Activated CD8-positive, alpha-beta memory T cell treated with anti-CD3 and anti-CD28 coated beads for 1 hour (primary cell): ENCODE measurements at places on chromosomes 5 and 9.

DNA sequence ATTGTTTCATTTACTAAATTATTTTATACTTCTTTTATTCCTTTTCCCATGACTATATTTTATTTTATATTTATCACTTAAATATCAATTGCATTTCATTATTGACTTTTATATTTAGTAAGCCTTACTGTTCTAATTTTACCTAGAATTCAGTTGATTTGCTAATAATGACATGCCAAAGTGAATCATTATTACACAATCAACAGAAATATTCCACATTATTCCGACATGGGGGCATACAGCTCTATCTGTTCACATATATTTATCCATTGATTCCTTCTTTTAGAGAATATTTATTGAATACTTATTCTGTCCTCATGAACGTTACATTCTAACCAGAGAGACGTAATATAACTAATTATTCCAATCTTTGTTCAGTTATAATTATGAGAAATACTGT, 221.8 kb downstream of the DOCK8 start:
- DNase-seq = no peak

DNA sequence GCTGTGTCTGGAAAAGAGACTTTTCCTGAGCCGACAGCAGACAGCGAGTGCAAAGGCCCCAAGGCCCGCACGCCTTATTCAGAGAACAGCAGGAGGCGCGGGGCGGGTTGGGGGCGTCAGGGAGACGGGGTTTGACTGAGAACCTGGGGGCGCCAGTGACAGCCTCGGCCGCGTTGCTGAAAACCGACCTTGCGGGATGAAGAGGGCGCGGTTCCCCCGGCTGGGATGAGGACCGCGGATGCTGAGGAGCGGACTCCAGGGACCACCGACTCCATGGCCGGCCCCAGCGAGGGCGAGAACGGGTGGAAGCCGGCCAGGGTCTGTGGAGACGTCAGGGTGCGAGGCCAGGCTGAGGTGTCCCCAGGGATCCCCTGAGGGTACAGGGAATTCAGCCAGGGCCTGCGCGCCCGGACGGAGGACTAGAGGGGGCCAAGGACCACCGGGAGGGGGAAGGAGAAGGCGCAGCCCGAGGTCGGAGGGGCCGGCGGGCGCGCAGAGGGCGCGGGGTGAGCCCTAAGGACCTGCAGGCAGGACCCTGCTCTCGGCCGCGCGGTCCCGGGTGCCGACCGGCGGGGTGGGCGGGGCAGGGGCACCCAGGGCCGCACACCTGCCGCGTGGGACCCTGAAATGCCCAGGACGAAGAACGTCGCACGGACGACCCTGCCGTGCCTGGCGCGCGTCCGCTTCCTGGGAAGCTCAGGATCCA, 837 bp upstream of the AHRR start:
- no peak for DNase-seq

GRCh38 chr9:37971108-37971459, 67.2 kb upstream of the SLC25A51 start:
- no peak for DNase-seq

DNA sequence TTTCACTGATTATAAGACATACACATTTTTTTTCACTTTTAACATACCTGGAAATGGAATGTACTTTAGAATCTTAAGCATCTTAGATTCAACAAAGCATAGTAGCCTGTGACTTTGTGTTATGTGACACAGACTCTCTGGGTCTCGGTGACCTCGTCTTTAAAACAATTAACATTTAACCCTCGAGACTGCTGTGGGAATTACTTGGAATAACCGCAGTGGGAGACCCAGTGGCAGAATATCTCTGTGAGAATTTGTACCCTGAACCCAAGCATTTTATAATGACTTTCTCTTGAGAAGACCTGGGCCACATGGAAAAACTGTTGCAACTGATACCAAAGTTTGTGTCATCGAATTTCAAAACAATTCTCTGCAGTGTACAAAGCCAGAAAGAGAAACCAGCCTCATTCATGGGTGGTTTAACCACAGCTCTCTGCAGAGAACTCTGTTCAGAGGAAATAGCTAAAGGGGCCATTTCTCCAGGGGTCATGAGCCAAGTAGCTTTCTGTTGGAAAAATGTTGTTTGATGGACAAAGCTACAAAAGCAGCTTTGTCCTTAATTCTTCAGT, 10.0 kb upstream of the RETREG1 start:
- no peak for DNase-seq

- DNase-seq = no peak
Observed at GRCh38 chr9:38240051-38240450, 152.5 kb upstream of the ALDH1B1 start.

DNA sequence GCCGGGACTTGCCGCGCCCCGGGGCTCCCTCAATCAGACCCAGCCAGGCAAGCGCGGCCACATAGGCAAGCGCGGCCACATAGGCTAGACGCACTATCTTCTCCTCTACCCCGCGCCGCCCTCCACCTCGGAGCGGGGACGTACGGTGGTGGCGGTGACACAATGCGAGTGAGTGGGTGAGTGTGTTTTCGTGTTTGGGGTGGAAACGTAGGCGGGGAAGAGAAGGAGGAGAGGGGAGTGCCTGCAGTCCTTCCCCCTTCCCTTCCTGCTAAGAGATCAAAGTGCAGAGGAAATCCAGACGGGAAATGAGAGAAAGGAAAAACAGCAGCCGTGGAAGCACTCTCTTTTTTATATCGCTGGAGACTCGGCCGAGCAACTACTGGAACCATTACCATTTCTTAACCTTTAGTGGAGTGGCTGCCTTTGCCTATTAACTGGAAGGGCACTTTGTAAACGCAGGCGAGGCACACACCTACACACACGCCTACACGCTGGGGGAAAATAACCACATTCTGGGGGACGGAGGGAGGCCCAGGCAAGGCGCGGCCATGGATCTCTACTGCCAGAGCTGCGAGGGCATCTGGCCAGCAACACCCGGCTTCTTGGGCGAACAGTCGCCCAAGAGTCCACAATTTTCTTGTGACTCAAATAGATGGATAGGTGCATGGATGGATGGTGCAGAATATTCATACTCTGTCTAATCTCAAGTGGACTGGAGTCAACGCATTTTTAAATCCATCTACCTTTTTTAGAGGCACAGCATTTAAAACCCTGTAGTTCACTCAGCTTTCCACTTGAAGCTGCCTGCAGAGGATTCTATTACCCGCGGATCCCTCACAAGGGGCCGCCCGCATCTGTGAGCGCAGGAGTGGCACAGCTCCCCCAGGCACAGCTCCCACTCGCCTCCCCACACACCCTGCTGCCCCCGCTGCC, 2.1 kb downstream of the EDIL3 start:
- DNase-seq = no peak
